ENCODE measurements at places on chromosomes 3 and 15. TPM values are rescaled to one million over a fixed set of nuclear protein-coding genes. Genes with fewer than 3 reads are reported as not detected.

- no peaks in the 10 kb centered on the region for H3K27me3 ChIP-seq
- H3K4me3 ChIP-seq, result no peak overlapping the region
- no peak overlapping the region for H3K27ac ChIP-seq
- H3K36me3 ChIP-seq, result no peaks in the 10 kb centered on the region
These were observed 156.1 kb downstream of the DIPK2A start for GRCh38 chr3:144127700-144128099.

The RUVBL1 gene
- total RNA-seq, result 156 TPM

- H3K4me1 ChIP-seq, result peaks cover 12% of the 10 kb centered on the region
- H3K4me3 ChIP-seq, result no peak overlapping the region
- no peak overlapping the region for H3K27ac ChIP-seq
- no peaks in the 10 kb centered on the region for H3K27me3 ChIP-seq
- H3K36me3 ChIP-seq, result no peaks in the 10 kb centered on the region
These were observed 50.3 kb upstream of the ATG7 start for GRCh38 chr3:11221818-11222415.

The XIRP1 gene
- not detected for total RNA-seq

GRCh38 chr15:75030023-75030413 lies 6.6 kb downstream of the PPCDC start:
- H3K36me3 ChIP-seq, result no peaks in the 10 kb centered on the region
- peak overlapping the region; percentile 21 for H3K4me3 ChIP-seq
- H3K27ac ChIP-seq, result peak overlapping the region; percentile 66

DNA sequence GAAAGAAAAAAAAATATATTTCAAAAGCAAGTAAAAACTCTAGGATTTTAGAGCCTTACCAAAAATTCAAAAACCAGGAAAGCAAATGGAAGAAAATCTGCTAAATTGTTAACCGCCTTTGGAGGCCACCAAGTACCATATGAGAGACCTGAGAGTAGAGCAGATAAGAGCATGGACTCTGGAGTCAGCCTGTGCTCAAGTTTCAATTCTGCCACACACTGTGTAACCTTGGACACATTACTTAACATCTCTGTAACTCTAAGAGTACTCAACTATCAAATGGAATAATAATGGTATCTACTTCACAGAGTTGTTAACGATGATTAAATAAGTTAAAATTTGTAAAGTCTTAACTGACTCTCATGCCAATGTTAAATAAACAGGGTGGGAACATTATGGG lies 12.7 kb downstream of the RBSN start:
- H3K4me1 ChIP-seq, result no peaks in the 10 kb centered on the region
- no peak for DNase-seq
- H3K4me3 ChIP-seq, result no peak overlapping the region
- H3K27ac ChIP-seq, result no peak overlapping the region
- H3K36me3 ChIP-seq, result peaks cover 69% of the 10 kb centered on the region

DNA sequence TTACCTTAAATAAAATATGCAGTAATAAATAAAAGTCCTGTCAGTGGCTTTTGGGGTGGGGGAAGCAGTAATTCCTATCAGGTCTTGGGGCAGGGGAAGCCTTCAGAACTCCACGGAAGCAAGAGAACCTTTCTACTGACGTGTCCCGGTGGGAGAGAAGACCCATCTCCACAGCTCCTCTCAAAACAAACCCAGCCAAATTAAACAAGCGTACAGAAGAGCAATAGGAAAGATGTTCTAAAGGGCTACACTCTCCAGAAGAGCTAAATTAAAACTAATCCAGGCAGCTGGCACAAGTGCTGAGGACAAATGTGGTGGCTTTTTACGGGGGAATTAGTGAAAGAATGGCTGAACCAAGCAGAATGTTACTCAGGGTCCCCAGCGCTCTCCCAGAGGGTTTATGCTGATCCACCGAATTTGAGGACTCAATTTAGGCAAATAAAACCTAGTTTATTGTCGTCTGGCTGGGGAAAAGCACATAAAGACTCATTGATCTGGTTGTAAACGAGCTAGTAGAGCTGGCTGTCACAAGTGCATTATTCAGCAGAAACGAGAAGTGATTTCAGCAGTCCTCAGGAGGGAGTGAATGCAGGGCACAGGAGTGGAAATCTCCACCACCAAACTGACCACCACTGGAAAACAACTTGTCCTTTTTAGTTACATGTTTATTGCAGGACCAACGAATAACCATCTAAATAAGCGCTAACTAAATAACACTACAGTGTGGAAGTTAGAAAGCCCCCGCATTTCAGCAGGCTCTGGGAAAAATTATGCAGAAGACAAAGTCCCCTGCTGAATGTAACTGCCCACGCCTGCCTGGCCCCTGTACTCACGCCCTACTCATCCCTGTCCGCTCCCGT lies 13.5 kb downstream of the BFSP2 start:
- peak overlapping the region; percentile 4 for H3K27ac ChIP-seq
- H3K4me3 ChIP-seq, result no peak overlapping the region
- H3K4me1 ChIP-seq, result peaks cover 11% of the 10 kb centered on the region
- peak; percentile 66 for DNase-seq

DNA sequence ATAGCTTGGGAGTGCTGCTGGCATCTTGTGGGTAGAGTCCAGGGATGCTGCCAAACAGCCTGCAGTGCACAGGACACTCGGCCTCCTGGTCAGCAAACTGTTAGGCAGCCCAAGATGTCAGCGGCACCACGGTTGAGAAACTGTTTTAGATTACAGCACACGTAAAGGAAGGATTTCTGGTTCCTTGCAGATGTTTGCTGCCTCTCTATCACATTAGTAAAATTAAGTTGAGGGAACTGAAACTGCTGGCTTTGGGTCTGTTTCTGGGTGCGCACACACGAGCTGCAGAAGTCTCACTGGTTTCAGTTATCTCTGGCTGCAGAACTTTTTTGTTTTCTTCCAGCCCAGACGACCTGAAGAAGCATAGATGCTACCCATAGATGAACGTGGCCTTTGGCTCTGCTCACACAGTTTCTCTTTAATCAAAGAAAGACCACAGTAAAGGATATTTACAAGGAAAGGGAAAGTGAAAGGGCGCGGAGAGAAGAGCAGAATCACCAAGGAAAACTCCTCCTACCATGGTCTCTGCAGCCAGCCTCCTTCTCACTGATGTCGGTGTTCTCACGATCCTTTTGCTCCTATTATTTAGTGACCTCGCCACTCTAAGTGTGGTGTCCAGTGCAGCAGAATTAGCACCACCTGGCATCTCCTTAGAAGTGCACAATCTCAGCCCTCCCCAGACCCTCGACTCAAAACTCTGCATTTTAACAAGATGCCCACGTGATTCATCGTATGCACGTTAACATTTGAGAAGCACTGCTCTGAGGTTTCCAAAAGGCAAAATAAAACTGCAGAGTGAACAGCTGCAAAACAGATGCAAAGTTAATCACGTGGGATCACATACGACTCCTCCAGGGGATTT lies 50.6 kb upstream of the AKAP13 start:
- H3K4me1 ChIP-seq, result peaks cover 12% of the 10 kb centered on the region
- no peaks in the 10 kb centered on the region for H3K36me3 ChIP-seq
- no peak for DNase-seq

GRCh38 chr3:118151164-118151563 lies 883.5 kb downstream of the IGSF11 start:
- no peaks in the 10 kb centered on the region for H3K27me3 ChIP-seq
- H3K4me1 ChIP-seq, result no peaks in the 10 kb centered on the region
- no peak for DNase-seq
- H3K27ac ChIP-seq, result no peak overlapping the region

DNA sequence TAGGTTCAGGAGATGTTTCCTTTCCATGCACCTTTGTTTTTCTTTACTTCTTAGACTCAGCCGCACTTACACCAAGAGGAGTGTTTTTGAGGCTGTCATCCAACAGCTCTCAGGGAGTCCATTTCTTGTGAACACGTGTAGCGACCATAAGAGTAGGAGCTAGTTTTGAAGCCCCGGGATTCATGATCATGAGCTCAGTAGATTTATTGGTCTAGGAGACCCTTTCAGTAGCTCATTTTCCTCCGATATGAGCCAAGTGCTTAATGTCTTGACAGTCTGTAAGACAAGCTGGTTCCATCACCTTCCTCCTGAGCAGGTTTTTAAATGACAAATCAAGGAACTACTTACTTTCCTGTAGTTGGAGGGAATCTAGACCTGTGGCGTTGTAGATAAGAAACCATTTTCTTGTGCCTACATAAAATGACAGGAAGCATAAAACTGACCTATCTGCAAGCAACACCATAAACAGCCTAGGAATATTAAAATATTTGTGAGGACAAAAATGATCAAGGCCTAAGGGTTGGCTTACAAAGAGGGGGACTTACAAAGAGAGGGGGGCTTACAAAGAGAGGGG lies 172.6 kb upstream of the BHLHE40 start:
- H3K27me3 ChIP-seq, result no peaks in the 10 kb centered on the region
- H3K4me1 ChIP-seq, result no peaks in the 10 kb centered on the region
- H3K27ac ChIP-seq, result no peak overlapping the region

DNA sequence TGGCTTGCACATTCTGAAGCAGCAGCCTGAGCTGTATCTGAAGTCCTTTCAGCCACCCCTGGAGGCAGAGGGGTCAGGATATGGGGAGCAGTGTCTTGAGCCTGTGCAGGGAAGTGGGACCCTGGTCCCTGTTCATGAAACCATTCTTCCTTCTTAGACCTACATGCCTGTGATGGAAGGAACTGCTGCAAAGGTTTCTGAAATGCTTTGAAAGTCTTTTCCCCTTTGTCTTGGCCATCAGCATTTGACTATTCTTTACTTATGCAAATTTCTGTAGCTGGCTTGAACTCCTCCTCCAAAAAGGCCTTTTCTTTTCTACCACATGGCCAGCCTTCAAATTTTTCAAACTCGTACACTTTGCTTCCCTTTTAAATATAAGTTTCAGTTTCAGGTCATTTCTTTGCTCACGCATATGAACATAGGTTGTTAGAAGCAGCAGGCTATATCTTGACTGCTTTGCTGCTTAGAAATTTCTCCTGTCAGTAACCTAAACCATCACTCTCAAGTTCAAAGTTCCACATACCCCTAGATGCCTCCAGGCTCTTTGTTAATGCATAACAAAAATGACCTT lies 62.3 kb downstream of the GALK2 start:
- H3K27ac ChIP-seq, result no peak overlapping the region
- H3K4me3 ChIP-seq, result no peak overlapping the region
- no peaks in the 10 kb centered on the region for H3K36me3 ChIP-seq
- H3K4me1 ChIP-seq, result peaks cover 27% of the 10 kb centered on the region
- H3K27me3 ChIP-seq, result no peaks in the 10 kb centered on the region

DNA sequence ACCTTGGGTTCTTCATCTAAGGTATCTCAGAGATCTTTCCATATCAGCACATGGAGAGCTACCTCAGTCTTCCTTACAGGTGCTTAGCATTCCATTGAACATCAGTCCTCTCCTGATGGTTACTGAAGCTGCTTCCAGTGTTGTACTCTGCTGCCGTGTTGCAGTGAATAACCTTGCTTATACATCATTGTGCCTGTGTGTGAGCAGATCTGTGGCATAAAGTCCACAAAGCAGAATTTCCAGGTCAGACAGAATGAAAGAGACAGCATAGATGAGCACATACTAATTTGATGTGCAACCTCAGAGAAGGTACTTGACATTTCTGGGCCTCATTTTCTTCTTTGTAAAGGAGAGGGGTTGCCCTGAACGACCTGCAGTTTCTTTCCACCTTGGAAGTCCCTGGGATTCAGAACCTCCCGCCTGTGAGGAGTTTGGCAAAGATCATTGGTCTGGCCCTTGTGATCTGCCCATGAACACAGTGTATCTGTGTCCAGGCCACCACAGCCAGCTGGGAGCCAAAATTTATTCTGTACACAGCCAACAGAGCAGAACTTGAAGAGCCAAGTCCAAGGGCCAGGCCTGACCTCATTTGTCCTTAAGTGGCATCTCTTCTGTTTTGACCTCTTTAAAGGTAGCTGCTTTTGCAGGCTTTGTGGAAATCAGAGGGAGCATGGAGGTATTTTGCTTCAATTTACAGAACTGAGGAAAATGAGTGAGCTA lies 57.2 kb upstream of the SLC7A14 start:
- H3K27ac ChIP-seq, result no peak overlapping the region
- H3K27me3 ChIP-seq, result no peaks in the 10 kb centered on the region
- no peaks in the 10 kb centered on the region for H3K4me1 ChIP-seq
- H3K36me3 ChIP-seq, result no peaks in the 10 kb centered on the region

DNA sequence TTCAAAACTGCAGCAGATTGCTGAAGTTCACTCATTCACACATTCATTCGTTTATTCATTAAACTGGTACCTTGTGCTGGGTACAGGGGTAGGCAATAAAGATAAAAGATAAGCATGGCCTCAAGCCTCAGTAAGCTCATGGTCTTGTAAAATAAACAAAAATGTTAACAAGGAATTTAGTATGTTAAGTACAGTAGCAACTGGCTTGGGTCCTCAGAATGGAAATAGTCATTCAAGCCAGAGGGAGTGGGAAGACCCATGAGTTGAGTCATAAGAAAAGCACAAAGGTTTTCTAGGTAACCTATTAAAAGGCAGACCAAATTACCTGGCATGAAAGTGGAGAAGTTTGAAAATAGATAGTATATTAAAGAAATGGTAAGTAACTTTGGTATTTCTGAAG lies 163.3 kb downstream of the CDIN1 start:
- no peak overlapping the region for H3K4me3 ChIP-seq
- H3K4me1 ChIP-seq, result no peaks in the 10 kb centered on the region
- DNase-seq, result no peak
- H3K27ac ChIP-seq, result no peak overlapping the region
- H3K36me3 ChIP-seq, result no peaks in the 10 kb centered on the region

- H3K36me3 ChIP-seq, result no peaks in the 10 kb centered on the region
- no peaks in the 10 kb centered on the region for H3K4me1 ChIP-seq
- no peak overlapping the region for H3K27ac ChIP-seq
These were observed 61.8 kb downstream of the GLDN start for GRCh38 chr15:51403072-51403878.

The SERPINI2 gene
- not detected for total RNA-seq
